ENCODE measurements at places on chromosomes 2 and 18.
A peak's percentile ranks its signal among the peaks of the same experiment; 100 is the strongest.

GRCh38 chr2:128501006-128501690 is 182.5 kb upstream of the HS6ST1 start:
- no peak overlapping the region for H3K4me3 ChIP-seq
- DNase-seq = no peak
- peaks cover 4% of the 10 kb centered on the region for H3K4me1 ChIP-seq
- H3K27ac ChIP-seq = no peak overlapping the region
- H3K27me3 ChIP-seq = no peaks in the 10 kb centered on the region

DNA sequence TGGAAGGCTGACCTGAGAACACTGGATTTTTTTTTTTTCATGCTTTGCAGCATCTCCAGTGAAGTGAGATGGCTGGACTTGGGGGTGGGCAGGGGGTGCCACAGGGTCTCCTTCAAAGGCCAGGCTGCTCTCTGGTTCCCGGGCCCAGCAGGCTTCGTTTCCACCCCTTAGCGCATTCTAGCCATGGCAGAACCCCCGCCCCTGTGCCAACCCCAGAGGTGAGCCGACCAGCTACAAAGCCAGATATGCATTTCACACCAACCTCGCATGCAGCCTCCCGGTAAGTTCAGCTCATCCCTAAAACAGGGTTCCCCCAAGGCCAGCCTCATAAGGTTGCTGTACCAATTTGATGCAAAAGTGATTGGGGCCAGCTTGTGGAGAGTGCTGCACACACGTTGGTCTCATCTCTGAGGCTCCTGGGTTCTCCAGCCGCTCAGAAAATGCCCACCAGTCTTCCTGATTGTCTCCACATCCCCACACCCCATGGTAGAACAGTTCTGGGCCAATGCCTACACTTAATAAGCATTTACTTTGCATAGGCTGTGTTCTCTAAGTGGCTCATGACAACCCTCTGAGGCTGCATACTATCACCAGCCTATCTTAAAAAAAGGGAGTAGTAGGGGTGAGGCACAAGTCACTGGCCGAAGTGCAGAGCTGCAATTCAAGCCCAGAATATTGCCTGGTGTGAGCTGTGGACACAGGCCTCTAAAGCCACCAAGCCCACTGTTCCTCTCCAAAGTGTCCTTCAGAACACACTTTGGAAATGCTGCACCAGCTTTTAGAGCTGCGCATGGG is 23.3 kb downstream of the SMAD7 start:
- H3K27ac ChIP-seq = peak overlapping the region; percentile 79
- peaks cover 100% of the 10 kb centered on the region for H3K4me1 ChIP-seq
- H3K36me3 ChIP-seq = peaks cover 4% of the 10 kb centered on the region
- H3K27me3 ChIP-seq = no peaks in the 10 kb centered on the region
- no peak for DNase-seq

GRCh38 chr2:26285931-26286330 is 41.2 kb downstream of the HADHB start:
- no peak overlapping the region for H3K27ac ChIP-seq
- no peak for DNase-seq
- no peaks in the 10 kb centered on the region for H3K4me1 ChIP-seq
- peaks cover 96% of the 10 kb centered on the region for H3K36me3 ChIP-seq

- no peaks in the 10 kb centered on the region for H3K36me3 ChIP-seq
- no peak for DNase-seq
- H3K27ac ChIP-seq = no peak overlapping the region
- no peaks in the 10 kb centered on the region for H3K27me3 ChIP-seq
Measured at GRCh38 chr2:96342085-96342484, 6.5 kb downstream of the NCAPH start.

DNA sequence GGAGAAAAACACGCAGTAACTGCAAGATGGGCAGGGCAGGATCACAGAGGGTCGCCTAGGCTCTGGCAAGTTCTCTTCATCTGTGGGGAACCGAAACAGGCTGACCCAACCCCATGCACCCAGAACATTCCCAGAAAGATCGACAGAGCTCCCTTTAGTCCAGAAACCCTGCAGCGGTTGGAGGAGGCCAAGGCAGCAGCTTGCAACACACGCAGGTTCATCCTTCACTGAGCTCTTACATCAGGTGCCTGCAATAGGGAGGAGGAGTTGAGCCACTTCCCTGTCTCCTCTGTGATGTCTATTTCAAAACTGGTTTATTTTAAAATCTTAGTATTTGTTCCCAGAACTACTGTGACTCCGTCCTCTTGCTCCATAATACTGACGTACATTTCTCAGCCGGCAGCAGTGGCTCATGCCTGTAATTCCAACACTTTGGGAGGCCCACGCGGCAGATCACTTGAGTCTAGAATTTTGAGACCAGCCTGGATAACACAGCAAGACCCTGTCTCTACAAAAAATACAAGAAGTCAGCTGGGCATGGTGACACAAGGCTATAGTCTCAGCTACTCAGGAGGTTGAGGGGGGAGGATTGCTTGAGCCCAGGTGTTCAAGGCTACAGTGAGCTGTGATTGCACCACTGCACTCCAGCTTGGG is 11.5 kb upstream of the SLC11A1 start:
- H3K27ac ChIP-seq = peak overlapping the region; percentile 95
- no peaks in the 10 kb centered on the region for H3K36me3 ChIP-seq
- peaks cover 43% of the 10 kb centered on the region for H3K4me1 ChIP-seq

All from lower lobe of right lung (tissue), 2 donors.